ENCODE measurements at places on chromosomes 5 and 9.

- DNase-seq = no peak
Measured at GRCh38 chr9:90698871-90699440, 56.3 kb upstream of the DIRAS2 start.

DNA sequence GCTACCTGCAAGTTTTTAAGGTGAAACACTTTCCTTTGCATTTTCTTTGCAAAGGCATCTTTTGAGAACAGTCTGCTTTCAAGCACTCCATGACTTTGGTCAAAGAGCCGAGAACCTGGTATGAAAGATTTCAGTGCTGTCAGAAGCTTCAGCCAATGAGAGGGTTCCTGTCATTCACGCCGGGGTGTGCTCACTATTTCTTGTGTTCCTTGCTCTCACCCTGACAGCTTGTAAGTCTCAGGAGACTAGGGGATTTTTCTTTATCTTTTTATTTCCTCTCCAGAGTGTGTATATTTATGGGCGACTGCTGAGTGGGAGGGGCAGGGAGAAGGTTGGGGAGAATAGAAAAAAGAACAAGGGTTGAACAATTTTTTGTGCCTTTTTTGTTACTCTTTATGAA lies 334.0 kb downstream of the PSAT1 start:
- no peak for DNase-seq

GRCh38 chr5:72783354-72783753 lies 33.1 kb upstream of the TNPO1 start:
- DNase-seq = no peak

GRCh38 chr9:129632460-129632859 lies 6.5 kb downstream of the NTMT1 start:
- DNase-seq = no peak

DNA sequence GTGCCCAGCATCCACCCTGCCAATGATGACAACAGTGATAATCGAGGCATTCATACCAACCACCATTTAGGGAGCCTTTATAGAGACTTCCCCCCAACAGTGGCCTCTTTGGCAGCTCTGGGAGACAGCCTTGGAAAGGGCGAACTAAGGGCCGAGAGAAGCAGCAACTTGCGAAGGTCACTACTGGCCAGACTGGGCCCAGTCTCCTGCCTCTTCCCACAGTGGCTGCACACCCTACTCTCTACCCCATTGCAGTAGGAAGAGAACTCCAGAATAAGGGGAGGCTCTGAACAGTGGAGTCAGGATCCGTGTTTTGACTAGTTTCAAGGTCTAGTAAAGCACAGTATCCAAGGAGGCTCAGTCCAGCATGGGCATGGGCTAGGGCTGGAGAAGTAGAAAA lies 5.3 kb downstream of the LHX6 start:
- no peak for DNase-seq

GRCh38 chr5:81719743-81720345 lies 31.1 kb downstream of the SSBP2 start:
- DNase-seq = no peak

DNA sequence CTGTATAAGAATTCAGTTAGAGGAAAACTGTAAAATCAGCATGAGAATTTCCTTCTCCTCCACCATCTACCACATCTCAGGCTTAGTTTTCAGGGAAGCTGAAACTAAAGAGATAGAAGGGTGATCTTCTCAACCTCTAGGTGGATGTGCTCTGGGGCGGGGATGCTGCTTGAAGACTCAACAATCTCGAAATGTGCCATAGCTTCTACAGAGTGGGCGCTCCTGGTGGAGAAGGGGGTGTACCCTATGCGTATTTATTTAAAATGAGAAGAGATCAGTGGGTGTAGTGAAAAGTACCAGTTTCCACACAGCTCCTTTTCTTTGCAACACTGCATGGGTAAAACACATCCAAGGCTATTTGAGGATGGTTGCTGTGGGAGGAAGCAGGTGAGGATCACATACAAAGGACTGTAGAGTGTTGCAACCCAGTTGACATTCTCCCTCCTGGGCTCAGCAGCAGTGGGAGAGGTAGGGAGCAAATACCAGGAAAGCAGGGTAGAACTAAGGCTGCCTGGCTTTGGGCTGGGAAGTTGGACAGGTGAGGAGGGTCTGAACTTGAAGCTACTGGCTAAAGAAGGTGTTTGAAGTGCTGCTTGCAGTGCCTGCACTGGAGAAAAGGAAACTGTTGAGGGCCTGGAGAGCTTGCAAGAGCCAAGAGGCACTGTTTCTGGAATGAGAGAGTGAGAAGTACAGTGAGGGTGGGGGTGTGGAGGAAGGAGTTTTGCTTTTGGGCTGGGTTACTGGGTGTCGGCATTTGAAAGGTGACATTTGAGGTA lies 73.1 kb downstream of the MAST4 start:
- no peak for DNase-seq

DNA sequence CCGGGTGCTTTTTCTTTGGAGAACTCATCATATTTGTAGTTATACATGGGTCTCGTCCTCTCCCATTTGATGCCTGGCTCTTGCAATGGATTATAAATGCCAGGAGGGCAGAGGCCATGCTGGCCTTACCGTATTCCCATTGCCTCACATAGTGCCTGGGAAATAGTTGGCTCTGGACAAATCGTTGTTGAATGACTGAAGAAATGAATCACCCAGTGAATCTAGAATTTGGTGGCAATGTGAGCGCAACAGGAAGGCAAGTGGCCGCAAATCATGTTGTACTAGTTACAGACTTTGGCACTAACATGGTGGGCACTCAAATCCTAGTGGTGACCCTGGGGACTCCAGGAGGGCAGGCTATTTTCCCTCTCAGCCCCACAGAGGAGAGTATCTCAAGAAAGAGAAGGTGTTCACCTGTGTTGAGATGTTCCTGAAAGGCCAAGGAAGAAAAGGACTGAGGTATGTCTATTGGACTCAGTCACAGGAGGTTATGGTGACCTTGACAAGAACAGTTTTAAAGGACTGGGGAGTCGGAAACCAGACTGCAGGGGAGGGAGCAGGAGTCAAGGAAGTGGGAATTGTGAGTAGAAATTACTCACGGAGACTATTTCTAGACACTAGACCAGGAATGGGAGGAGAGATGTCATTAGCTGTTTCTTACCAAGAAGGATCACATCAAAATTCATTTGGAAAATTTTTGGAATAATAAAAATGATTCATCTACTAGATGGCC lies 61.7 kb upstream of the COL15A1 start:
- DNase-seq = no peak

- no peak for DNase-seq
Measured at GRCh38 chr9:111198936-111199335, 131.1 kb downstream of the OR2K2 start.

DNA sequence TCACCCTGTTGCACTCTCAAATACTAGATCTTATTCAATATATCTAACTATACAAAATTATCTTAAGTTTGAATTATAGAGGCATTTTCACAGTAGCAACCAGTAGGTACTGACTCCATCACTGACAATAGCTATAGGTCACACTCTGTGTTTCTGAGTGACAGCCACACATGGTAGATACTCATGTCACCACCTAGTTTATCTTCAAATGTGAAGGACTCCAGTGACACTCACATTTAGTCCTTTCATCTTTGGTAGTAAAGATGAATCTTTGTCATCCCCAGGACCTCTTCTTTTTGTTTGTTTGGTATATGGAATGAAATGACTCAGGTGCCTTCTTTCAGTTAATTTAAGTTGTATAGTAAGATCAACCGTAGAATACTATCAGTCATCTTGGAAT lies 102.5 kb upstream of the DHFR start:
- no peak for DNase-seq

DNA sequence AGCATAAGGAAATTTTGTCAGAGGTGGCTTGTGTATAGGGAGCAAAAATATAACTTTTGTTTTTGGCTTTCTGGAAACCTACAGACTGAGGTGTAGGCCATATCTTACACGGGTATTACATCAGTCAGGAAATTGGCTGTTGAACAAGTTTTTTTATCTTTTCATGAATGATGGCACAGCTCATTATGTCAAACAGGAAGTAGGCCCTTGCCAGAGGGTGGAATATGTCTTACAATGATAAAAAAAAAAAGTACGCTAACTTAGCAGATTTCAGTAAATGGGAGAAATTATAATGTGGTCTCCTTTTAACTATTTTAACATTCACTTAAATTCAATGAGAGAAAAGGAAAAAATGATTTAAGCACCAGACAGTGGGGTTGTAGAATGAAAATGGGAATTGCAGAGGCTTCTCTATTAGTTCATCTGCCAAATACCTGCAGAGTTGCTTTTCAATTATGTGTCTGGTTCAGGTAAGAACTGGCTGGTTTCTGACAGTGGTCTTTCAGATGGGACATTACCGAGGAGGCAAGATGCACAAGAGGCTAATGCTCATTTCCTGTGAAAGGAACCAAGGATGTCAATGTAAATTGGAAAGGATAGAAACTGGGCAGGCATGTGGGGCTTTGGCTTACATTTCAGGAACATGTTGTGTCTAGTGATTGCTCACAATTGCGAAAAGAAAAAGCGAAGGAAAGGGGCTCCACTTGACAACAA lies 169.9 kb downstream of the NNT start:
- DNase-seq = no peak

DNA sequence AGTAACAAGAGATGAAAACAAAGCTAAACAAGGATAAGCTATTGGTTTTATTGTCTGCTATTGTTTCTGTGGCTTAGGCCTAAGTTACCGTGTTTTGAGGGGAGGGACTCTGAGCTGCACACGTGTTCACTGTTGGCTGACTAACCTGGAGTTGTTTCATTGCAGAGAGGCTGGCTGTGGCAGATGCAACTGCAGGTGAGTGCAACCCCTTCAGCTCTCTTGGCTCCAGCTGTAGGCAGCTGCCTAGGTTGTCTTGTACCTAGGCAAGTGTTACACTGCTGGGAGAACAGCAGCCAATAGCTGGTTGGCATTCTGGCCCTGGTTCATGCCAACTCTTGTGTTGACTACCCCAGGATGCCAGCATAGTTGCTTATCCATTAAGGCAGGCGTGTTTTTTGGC lies 17.6 kb upstream of the MATR3 start:
- no peak for DNase-seq

GRCh38 chr5:125181955-125182354 lies 435.5 kb upstream of the ZNF608 start:
- DNase-seq = no peak

GRCh38 chr5:143024228-143024920 lies 254.2 kb downstream of the ARHGAP26 start:
- no peak for DNase-seq

- no peak for DNase-seq
Measured at GRCh38 chr9:34573599-34574325, 15.8 kb downstream of the CNTFR start.

DNA sequence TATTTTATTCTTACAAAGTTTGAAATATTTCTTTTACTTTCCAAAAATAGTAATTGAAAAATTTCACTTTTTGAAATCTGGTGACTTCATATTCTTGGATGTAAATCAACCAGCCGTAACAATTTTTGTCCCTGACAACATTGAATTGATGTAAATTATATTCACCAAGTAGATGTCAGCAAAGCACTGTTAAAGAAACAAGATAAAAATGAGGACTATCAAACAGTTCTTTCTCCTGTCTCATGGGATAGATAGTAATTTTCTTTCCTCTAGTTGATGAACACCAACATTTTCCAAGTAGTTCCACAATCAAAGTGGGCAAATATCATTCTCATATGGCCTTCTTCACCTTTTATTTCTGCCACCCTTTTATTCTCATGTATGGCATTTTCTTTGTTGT lies 1461.9 kb downstream of the MAT2B start:
- DNase-seq = no peak

DNA sequence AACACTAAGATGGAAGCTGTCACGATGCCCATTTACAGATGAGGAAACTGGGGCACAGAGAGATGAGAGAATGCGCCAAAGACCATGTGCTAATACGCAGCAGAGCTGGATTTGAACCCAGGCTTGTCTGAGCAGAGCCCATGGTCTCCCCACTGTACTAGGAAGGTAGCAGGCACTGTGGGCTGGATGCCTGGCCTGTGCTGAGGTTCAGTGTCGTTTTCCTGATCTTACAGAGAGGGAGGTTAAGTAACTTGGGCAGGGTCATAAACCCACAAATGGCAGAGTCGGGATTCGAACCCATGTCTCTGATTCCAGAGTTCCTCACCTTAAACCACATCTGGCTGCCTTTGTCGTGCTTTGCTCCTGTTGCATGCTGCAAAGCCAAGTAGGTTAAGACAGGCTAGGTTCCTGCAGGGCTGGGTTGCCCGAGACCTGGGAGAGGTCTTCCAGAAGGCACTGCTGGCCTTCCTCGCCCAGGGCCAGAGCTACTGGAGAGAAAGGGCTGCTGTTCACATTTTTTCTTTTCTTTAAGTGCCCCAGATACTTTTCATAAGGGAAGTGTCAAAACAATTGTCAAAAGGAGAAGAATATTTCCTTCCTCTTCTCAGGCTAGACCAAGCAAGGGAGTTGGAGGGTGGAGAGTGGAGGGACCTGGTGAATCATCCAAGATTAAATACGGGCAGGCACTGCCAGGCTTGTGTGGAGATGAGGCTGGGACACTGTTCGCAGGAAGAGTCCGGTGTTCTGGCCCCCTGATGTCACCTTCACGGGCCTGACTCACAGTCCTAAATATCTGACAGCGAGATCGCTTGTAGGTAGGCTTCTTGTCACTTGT lies 3.2 kb downstream of the NEK6 start:
- no peak for DNase-seq

GRCh38 chr5:77630114-77630680 lies 8.3 kb downstream of the OTP start:
- DNase-seq = no peak

- DNase-seq = no peak
Measured at GRCh38 chr5:125336401-125336800, 590.0 kb upstream of the ZNF608 start.

- DNase-seq = no peak
Measured at GRCh38 chr5:143592648-143593047, 189.2 kb upstream of the NR3C1 start.

- peak; percentile 36 for DNase-seq
Measured at GRCh38 chr9:101119206-101119819, 90.8 kb downstream of the PLPPR1 start.

GRCh38 chr5:167900340-167900935 lies 391.0 kb upstream of the WWC1 start:
- DNase-seq = no peak

- DNase-seq = peak; percentile 39
Measured at GRCh38 chr9:128946571-128947276, 679 bp downstream of the DOLK start.

DNA sequence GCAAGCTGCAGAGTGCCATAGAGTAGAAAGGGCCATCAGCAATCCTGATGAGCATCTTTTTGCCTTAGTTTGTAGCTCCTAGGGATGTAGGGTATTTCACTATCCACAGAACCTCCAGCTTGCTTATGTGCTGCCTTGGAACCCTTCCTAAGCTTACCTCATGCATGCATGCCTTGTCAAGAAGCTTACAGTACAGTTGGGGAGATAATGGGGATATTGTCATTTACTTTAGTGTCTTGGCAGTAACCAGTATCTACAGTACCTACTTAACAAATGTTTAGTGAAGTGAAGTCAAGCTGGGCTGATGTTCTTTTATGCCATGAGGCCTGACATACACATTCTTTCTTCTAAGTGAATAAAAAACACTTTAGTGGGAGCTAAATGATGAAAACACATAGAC lies 164.6 kb upstream of the PPP1R2B start:
- no peak for DNase-seq

GRCh38 chr5:67805666-67806348 lies 409.7 kb upstream of the PIK3R1 start:
- DNase-seq = no peak

DNA sequence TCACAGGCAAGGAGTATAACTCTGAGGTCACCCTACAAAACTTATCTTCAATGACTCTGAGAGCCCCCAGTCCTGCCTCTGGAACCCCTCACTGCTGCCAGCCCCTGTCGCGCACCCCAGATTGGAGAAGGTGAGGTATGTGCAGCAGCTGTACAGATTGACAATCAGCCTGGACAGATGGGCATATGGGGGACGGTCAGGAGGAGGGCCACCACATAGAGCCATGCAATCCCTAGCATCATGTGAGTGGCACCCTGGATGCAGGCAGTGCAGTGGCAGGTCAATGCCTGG lies 90.1 kb downstream of the LMX1B start:
- DNase-seq = no peak
